ENCODE measurements at places on chromosomes 2 and 18.

DNA sequence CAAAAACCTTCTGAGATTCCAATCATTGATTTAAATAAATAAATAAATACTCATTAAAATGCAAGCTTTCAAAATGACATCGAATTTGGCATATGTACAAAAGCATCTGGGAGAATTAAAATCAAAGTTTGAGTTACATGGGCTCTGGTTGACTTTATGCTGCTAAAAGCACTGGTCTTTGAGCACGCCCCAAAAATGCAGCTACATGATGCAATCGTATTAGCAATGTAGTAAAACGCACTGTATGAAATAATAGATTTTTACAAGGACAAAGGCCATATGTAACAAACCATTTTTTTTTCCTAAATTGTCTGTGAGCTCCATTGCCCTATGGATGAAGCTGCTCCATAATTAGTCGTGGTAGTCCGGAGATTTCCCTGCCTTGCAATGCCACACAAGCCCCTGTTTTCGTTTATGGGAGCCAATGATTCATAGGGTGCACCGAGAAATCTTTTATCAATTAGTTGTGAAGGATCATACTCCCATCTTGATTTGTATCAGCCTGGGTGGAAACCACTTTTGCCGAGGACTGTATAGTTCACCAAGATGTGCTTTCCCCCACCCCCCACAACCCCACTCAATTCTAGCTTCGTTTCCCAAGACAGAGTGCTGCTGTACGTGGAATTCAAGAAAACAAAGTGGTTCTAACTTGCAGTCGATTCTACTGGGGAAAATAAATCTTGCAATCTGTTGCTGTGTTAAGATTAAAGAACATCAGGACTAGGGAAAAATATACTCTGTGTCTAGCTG lies 268.4 kb downstream of the IRS1 start:
- DNase-seq, result no peak

GRCh38 chr2:232436381-232437194 lies 19.4 kb upstream of the ALPI start:
- no peak for DNase-seq

- DNase-seq, result no peak
Measured at GRCh38 chr18:62632788-62633455, 82.4 kb upstream of the PHLPP1 start.

GRCh38 chr2:149004836-149005235 lies 33.7 kb upstream of the LYPD6B start:
- no peak for DNase-seq

DNA sequence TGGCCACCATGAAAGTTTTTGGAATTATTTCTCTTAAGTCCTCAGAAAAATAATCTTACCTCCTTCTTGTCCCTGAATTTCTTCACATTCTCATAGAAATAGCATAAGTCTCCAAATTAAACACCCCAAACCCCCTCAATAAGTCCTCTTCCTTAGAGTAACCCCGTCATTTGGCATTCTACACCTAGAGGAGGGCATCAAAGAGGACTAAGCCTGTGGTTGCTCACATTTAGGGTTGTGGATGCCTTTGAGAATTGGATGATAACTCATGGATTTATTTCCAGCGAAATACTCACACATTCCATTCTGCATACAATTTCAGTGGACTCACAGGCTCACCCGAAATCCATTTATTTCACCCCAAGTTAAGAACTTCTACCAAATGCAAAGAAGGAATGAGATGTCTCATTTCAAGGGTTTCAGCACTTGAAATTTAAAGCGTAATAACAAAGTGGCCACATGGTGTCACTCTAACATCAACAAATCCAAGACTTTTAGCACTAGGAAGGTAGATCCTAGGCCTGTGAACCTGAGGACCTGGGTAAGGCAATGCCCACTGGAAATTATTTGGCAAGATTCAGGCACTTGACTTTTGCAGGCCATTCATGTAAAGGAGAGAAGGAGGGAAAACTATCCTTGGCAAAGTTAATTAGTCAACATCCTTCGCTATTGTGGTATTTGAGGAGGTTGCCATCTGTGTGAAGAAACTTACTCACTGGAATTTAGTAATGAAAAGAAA lies 24.6 kb downstream of the DYTN start:
- peak; percentile 0 for DNase-seq

GRCh38 chr18:3397031-3397750 lies 52.8 kb upstream of the TGIF1 start:
- DNase-seq, result no peak

DNA sequence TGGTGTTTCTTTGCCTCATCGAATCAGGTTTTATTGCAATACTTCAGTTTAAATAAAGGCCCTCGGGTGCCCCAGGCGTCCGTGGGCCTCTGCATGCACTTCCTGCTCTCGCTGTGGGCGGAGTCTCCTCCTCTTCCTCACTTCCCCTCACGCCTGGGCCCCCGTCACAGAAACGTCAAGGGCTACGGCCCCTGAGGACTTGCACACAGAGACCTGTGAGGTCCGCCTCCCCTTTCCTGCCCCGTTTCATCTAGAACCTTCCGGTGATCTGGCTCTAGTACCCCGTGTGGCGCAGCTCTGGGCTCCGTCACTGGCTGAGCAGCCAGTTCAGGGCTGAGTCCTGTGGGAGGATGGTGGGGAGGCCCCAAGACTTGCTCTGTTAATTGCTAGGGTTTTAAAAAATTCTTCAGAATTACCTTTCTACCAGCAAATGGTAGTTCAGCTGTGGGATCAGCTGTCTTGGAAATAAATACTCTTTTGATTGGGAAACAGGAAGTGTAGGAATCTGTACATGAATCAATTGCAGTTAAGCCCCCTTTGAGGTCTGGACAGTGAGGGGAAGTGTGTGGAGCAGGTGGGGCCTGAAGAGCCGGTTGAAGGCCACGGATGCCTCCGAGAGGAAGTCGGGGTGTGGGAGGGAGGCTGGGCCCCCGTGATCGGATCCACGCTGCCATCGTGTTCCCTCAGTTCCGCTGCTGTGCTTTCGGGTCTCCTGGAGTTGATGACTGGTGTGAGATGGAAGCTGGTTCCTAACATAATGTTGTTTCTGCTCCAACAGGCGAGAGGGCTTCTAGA lies 10.2 kb downstream of the NFATC1 start:
- DNase-seq, result no peak

GRCh38 chr2:121080013-121080772 lies 204.8 kb downstream of the TFCP2L1 start:
- DNase-seq, result no peak

DNA sequence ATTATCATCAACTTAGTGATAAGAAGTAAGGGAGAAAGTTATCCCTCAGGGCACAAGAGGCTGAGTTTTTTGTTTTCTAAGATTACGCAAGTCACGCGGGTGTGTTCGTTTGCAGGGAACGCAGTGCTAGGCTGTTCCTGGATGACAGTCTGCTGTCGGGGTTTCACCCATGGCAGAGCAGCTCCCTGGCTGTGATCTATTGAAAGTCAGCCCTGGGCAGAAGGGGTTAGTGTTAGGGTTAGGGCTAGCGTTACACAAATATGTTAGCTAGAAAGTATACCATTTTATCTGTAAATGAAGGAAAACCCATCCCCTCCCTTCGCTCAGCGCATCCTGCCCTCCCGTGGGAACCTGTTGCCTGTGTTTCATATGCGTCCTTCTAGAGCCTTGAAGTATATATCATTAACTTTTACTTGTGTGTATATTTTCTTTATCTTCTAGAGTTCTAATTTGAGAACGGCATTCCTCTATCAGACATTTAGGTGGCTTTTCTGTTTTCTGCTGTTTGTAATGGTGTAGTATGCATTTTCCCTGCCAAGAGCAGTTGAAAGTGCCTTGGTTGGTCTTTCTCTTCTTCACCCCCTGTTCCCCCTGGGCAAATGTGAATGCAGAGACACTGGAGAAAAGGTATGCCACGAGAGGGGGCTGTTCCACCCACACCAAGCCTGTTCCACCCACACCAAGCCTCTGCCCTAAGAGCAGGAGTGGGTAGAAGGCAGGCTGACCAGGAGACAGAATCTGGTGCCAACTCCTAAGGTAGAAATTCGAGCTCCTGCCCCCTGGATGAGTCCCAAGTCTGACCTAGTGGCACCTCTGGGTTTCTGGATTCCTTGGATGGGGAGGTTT lies 47.0 kb downstream of the ARMC9 start:
- DNase-seq, result no peak

- no peak for DNase-seq
Measured at GRCh38 chr2:231672617-231673347, 35.5 kb upstream of the PTMA start.

DNA sequence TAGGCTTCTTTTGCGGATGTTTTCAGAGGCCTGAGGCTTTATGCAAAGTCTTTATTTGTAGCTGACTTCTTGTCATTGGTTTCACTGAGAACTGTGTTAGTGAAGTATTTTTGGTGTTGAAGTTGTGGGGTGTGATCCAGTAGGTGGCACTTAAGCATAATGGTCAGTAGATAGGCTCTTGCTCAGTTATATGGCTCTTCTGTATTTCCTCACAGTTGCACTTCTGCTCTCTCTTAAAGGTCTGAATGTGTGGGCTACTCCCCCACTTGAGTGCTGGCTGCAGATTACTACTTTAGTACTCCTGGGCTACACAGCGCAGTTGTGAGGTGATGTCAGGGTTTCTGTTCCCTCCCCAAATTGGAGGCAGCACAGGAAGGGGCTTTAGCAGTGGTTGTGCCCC lies 133.8 kb upstream of the SCN7A start:
- no peak for DNase-seq

GRCh38 chr2:160290598-160290997 lies 90.5 kb upstream of the ITGB6 start:
- no peak for DNase-seq

DNA sequence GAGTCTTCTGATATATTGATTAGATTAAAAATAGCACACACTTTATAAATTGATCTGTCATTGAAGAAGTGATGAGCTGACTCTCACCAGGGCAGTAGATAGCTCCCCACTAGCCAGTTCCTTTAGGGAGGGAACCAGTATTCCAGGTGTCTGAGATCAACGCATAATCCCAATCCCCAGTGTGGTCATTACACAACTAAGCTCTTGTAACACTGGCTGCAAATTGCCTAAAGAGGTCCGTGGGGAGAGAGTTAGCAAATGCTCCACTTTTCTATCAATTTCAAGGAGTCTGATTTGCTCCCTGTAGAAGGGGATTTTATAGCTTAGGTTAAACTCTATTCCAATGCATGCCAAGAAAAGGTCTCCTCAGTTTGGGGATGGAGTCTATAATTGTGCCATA lies 7.7 kb downstream of the SLC14A1 start:
- no peak for DNase-seq

GRCh38 chr2:231644426-231644825 lies 51.8 kb downstream of the TEX44 start:
- DNase-seq, result no peak

- no peak for DNase-seq
Measured at GRCh38 chr2:63992061-63992685, 27.1 kb downstream of the VPS54 start.

- DNase-seq, result no peak
Measured at GRCh38 chr2:215833531-215834162, 179.7 kb downstream of the MREG start.

- DNase-seq, result no peak
Measured at GRCh38 chr2:8587920-8588830, 93.7 kb upstream of the ID2 start.

DNA sequence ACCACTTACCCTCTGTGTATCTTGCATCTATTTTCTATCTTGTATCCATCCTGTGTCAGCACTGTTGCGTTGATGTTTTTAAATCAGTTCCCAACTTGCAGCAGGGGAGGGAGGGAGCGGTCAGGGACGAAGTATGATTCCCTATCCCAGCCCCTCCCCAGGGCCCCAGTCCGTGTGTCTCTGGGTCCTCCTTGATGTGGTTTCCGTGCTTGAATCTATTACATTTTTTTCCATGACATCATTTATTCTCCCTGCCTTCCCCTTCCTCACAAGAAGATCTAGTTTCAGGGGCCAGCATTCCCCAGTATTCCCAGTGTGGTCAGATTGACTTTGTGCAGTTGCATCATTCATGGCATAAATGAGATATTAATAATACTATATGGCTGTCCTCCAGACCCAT lies 479.3 kb downstream of the PTPRM start:
- DNase-seq, result no peak

- no peak for DNase-seq
Measured at GRCh38 chr2:73981081-73982001, 3.4 kb upstream of the TET3 start.

GRCh38 chr18:40529478-40529877 lies 1425.6 kb upstream of the PIK3C3 start:
- no peak for DNase-seq

DNA sequence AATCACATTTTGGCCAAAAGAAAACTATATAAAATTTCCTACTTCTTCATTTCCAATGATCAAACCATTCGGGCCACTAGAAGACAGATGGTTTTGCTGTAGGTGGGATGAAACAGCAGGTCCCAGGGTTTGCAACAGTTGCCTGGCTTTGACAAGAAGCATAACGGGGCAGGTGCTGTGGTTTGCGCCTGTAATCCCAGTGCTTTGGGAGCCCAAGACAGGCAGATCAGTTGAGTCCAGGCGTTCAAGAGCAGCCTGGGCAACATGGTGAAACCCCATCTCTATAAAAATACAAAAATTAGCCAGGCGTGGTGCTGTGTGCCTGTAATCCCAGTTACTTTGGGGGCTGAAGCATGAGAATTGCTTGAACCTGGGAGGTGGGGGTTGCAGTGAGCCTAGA lies 81.4 kb upstream of the XPO1 start:
- DNase-seq, result no peak

GRCh38 chr2:219221957-219222518 lies 3.3 kb upstream of the ABCB6 start:
- no peak for DNase-seq

DNA sequence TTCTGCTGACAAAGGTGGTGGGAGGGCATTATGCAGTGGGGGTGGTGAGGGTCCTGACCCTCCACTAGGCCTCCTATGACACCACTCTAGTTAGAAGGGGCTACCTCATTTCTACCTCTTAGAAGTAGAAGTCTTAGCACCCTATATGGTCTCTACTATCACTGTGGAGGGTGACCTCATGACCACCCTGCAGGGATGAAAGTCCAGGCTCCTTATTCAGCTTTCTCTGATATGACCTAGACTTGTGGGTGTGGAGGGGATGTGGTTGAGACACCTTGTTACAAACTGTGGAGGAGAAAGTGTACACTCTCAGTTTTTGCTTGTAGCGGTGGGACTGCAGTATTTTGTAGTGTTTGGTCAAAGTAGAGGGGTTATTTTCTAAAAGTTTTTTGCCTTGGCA lies 18.6 kb downstream of the TMEM182 start:
- DNase-seq, result no peak

GRCh38 chr2:102193074-102193473 lies 6.3 kb downstream of the IL1RL2 start:
- DNase-seq, result no peak

GRCh38 chr2:37052600-37053332 lies 31.4 kb downstream of the HEATR5B start:
- DNase-seq, result no peak

GRCh38 chr2:16210841-16211240 lies 270.5 kb downstream of the MYCN start:
- no peak for DNase-seq

GRCh38 chr2:156867201-156867600 lies 390.3 kb upstream of the GALNT5 start:
- DNase-seq, result no peak

DNA sequence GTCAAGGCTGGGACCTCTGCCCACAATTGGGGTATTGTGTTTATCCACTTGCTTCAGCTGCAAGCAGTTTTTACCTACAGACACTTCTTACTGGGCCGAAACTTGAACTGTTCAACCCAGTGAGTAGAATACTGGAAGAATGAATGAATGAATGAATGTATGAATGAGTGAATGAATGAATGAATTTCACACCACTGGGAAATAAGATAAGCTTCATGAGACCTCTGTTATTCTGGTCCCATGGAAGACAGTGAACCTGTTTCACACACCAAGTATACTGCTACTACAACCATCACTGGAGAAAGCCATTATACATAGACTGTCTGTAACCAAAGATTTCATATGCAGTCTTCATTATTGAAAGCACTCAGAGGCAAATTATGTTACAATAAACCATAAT lies 295.0 kb upstream of the GULP1 start:
- DNase-seq, result no peak

Measured in NCI-H187 treated with DMSO at 0.1 percent for 48 hours (cell line).